ENCODE measurements at places on chromosomes 7 and 10.

GRCh38 chr10:121469797-121470606 lies 128.2 kb downstream of the FGFR2 start:
- DNase-seq: no peak

DNA sequence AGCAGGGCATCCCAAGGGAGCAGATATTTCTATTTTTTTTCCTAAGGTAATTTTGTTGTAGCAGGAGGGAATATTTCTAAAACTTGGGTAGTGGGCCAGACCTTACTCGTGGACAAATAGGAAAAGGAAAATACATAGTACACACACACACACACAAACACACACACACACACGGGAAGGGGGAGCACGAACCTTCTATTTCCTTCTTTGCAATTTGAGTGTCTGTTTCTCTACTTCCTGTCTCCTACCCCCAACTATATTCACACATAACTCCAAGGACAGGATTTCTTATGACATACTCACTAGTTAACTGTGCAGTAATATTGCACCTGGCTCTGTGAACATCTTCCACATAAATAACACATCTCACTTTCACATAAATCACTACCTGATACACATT lies 4.4 kb downstream of the LDB1 start:
- DNase-seq: no peak

DNA sequence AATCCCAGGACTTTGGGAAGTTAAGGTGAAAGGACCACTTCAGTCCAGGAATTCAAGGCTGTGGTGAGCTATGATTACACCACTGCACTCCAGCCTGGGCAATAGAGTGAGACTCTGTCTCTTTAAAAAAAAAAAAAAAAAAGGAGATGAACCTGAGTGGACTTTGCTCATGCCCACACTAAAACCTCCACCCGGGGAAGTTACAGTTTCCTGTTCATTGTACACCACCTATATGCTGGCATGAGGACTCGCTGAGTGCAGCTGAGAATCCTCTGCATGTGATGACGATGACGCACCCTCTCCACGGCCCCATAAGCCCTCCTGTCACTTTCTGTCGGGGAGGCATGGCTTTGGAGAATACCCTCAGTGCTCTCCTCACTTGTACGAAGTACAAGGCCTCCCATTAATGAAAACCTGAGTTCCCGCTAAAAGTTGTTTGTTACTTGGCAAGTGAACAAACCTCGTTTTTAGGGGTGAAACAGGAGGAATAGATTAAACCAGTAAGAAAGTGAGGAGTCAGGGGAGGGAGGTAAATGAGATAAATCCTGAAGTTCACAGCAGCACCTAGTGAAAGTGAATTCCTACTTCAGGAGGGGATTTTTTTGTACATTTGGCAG lies 15.9 kb downstream of the TMEM176B start:
- DNase-seq: no peak

GRCh38 chr7:70352088-70352487 lies 753.8 kb downstream of the AUTS2 start:
- no peak for DNase-seq

DNA sequence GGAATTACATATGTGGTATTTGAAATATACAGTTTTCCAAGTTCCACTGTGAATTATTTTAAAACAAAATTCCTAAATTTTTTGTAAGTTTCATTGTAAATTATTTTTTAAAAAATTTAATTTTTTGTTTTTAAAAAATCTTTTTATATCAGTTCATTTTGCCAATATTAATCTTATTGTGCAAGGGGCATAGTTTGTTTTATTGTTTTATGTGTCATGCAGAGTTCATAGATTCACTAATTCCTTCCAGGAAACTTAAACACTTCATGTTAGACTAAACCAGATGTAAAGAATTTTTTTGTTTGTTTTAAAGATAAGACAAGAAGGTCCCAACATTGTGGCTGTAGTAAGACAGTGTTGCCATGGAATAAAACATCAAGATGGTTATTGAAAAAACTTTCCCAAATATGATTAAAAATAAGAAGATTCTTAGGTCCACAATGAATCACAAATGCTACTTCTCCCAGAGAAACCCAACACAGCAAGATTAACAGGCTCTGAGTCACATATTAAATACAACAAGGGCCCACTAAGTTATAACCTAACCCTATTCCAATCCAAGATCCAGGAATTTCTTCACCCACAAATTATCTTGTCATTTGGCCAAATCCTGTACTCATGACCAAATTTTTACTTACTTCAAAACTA lies 464.7 kb upstream of the IGFBP3 start:
- DNase-seq: no peak

DNA sequence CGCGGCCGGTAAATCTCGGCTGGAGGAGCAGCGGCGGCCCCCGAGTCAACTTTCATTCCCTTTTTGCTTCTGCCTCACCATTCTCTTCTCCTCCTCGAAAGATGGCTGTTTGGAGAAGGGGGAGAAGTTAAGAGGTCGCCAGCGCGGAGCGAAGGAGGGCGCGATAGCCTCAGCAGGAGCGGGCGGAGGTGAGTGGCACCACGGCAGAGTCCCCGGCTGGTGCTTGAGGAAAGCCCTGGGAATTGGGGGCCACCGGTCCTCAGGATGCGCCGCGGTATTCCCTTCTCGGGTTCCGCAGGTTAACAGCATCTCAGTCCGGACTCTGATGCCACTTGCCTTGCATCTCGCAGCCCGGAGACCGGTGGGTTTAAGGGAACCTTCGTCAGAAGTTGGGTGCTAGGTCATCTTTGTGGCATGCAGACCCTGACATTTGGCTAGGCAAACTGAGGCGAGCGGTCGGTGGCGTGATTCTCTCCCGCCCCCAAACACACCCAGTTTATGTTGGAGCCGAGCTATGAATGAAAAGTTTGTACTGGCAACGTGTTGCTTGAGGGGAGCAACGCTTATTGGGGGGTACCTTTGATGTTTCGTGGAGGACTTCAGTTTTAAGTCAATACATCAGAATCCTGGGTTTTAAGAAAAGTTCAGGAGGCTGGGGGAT lies 59.5 kb upstream of the PRPS1L1 start:
- DNase-seq: no peak

GRCh38 chr10:95506056-95506737 lies 55.0 kb downstream of the SORBS1 start:
- DNase-seq: no peak

- DNase-seq: peak; percentile 26
Measured at GRCh38 chr10:123582084-123582989, 83.8 kb upstream of the GPR26 start.

- DNase-seq: no peak
Measured at GRCh38 chr7:153297141-153297540, 537.6 kb downstream of the ACTR3B start.

GRCh38 chr10:6348096-6348874 lies 145.6 kb downstream of the PFKFB3 start:
- DNase-seq: peak; percentile 73

- DNase-seq: no peak
Measured at GRCh38 chr10:120012566-120012965, 120.0 kb downstream of the SEC23IP start.

- no peak for DNase-seq
Measured at GRCh38 chr7:80136261-80137055, 1.8 kb downstream of the GNAI1 start.

DNA sequence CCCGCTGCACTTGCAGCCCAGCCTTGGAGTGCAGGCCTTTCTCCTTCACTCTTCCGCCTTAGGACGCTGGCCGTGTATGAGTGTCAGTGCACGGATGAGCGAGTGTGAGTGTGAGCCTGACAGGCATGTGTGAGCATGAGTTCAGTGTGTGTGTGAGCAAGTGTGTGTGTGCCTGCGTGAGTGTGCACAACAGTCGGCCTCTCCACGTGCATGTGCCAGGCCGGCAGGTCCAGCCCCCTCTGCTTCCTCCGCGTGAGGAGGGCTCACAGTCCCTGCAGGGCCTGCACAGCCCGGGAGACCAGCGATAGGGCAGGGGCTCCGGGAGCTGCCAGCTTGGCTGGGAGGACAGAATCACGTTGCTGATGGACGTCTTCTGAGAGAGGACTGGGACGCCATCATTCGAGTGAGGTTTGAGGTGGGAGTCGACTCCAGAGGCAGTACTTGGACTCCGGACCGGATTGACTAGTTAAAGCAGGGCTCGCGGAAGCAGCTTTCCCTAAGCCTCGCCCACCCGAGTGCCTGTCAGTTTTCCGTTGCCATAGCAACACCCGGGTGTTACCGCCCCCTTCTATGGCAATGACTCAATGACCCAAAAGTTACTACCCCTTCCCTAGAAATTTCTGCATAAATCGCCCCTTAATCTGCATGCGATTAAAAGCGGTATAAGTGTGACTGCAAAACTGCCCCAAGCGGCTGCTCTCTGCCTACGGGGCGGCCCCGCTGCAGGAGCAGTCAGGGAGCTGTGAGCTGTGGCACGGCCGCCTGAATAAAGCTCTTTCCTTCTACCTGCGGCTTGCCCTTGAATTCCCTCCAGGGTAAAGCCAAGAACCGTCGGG lies 19.6 kb upstream of the CFAP46 start:
- DNase-seq: peak; percentile 40

DNA sequence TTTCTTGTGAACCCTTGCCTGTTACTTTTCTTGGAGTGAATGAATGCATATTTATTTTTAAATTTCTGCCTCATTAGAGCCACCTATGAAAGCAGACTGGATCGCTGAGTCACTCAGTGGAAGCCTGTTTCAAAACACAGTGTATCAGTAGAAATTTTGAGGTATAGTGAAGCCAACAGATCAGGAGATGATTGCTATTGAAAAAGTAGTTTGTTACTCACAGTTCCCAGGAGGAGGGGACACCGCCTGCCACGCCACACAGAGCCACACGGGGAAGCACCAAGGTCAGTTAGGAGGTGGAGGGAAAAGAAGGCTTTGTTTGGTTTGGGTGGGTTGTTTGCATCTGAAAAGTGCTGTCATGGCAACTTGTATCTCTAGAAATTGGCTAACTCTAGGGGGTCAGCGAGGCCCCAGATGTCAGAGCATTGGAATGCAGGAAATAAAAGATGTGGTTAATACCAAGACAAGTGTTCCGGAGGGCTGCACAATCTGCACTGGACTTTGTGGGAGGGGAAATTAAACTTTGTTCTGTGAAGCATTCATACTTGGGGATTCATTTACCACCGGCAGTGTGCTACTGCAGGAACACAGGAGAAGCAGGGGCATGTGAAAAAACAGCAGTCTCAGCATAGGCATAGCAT lies 106.4 kb upstream of the SDK1 start:
- DNase-seq: no peak

- DNase-seq: no peak
Measured at GRCh38 chr7:21256310-21256877, 171.5 kb upstream of the SP4 start.

DNA sequence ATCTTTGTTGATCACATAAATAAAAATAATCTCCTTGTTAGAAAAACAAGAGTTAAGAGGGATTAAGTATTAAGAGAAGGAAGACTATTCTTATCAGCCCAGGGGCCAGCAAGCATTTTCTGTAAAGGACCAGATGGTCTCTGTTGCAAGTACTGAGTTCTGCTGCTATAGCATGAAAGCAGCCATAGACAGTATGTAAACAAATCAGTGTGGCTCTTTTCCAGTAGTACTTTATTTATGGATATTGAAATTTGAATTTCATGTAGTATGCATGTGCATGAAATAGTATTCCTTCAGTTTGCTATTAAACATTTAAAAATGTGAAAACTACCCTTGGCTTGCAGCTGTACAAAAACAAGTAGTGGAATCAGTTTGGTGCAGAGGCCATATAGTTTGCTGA lies 81.7 kb downstream of the STK31 start:
- DNase-seq: no peak

DNA sequence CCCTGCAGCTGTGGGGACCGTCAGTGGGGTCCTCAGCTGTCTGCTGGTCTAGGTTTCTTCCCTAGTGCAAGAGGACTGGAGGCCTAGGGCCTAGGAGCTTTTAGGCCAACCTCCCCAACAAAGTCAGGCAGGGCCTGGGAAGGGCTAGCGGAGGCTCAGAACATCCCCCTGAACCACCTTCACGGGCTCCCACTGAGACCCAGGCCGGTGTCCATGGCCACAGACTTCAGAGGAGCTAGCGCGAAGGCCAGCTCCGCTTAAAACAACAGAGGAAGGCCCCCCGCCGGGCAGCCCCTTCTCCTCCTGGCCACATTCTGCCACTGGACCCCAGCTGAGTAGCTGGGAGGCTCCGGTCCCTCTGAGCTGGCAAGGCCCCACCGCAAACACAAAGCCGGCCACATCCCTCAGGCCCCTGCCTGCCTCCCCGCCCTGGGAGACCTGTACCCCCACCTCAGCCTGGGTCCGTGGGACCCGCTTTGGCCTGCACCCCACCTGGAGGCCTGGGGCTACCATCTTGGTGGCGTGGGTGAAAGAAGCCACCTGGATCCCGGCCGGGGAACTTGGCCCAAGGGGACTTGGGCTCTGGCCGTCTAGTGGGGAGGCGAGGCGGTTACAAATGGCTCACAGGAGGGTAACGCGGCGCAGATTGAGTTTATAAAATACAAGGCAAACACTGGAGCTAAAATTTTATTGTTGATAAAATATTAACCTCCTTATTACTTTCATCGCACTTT lies 5.4 kb upstream of the UNCX start:
- no peak for DNase-seq

DNA sequence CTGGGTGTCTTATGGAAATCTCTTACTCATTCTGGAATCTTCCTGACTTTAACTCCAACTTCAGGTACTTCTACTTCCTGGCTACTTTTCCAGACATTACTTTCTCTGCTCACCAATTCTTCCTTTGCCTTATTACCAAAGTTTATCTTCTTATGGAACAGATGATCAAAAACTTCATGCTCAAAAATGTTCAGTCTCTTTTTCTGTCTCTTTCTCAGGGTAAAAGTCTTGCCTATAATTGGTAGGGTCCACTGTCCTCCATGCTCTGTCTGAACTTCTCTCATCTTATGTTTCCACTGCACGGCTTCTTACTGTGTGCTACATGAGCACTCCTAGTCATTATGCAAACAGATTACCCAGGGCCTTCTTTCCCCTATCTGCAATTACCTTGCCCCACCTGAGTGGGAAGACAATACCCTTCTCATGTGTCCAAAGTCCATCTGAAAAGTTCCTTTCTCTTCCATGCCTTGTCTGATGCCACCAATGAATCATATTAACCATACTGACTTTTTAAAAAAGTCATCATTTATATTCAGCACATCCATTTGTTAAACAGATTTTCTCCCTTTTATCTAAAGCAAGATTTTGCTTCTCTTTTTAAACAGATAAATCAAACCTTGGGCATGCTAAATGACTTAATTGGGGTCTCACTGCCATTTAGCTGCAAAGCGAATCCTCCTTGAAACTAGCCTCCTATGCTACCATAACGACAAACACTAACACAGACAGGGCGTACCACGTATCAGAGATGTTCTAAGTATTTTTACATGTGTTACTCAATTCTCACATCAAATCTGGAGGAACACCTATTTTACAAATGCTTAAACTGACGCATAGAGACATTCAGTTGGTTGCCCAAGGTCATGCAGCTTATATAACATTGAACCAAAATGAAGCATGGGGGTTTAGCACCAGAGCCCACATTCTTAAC lies 48.8 kb downstream of the SEMA3C start:
- no peak for DNase-seq

All from activated T-helper 1 cell treated with anti-CD3 and anti-CD28 coated beads, Interleukin-2, amount 50 U/mL, for 16 hours (primary cell).